Kidney glomerular epithelial cell (primary cell): ENCODE measurements at places on chromosomes 2 and 18.
A peak's percentile ranks its signal among the peaks of the same experiment; 100 is the strongest.

- DNase-seq: no peak
Measured at GRCh38 chr2:228348516-228349064, 167.1 kb upstream of the SPHKAP start.

GRCh38 chr2:5176764-5177163, 515.4 kb upstream of the SOX11 start:
- no peak for DNase-seq

GRCh38 chr2:18251486-18251885, 309.0 kb downstream of the RDH14 start:
- DNase-seq: no peak

- no peak for DNase-seq
Measured at GRCh38 chr18:22676423-22676822, 256.7 kb upstream of the RBBP8 start.

DNA sequence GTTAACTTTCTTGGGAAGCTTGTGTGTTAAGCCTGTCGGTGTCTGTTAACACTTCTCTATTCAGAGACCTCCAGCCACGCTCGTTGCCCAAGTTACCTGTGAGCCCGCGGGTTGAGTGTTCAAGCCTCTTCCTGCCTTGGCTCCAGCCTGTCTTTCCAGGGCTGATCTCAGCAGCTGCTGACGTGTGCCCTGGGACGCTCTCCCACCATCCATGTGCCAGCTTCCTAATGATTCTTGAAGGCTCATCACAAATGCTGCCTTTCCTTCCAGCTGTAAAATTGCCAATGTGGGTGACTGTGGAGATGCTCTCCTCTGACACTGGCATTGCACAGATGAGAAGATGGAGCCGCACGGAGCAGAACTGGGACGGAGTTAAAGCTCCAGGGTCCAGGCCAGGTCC, 6.1 kb downstream of the RNF144A start:
- no peak for DNase-seq

DNA sequence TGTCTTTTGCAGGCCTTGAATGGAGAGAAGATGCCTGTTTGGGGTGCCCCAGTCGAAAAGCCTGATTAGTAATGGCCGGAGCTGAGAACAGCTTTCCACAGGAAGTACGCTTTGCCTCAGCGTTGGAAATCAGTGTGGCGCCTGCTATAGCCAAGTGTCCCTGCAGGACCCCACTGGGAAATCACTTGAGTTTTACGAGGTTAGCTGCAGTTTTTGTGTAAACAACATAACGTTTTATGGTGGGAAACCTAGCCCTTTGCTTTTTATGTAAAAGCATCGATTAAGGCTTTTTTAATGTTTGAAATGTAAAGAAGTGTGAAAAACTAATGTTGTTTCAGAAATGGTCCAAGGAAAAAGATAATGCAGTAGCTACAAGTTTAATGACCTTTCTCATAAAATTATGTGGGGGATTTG, 234.2 kb downstream of the TTC32 start:
- DNase-seq: no peak

DNA sequence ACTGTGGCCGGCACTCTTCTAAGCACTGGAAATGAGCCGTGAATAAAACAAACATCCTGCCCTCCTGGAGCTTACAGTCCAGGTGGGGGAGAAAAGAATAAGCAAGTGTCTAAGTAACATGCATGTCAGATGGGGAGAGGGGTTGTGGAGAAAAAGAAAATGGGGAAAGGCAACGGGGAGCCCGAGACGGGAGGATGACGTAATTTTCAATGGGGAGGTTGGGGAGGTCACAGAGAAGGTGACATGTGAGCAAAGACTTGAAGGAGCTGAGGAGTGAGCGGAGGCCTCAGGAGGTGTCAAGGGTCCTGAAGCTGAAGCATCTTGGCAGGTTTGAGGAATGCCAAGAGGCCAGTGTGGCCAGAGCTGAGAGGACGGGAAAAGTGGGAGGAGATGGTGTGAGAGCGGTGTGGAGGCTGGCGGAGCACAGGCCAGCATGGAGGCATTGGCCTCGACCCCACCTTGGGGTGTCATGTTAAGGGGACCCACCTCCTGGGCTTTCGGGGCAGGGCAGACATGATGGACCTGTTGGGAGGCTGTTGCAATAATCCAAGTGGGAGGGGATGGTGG, 15.0 kb upstream of the NTSR2 start:
- no peak for DNase-seq

DNA sequence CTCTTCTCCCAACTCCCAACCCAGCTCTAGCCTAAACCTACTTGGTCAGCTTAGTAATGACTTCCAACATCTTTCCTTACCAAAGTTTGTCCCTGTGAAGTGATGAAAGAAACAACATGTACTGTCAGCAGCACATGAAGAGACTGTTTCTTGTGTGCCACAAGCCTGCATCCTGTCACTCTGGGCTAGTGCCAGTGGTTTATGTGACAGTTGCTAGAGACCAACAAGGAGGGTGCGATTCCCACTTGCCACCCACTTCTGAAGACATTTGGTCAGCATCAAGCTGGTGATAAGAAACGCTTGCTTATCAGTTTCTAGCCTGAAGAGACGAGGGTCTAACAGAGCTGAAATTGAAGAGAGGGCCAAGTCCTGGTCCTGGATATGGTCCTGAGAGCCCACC, 132.6 kb downstream of the COL4A4 start:
- DNase-seq: no peak

DNA sequence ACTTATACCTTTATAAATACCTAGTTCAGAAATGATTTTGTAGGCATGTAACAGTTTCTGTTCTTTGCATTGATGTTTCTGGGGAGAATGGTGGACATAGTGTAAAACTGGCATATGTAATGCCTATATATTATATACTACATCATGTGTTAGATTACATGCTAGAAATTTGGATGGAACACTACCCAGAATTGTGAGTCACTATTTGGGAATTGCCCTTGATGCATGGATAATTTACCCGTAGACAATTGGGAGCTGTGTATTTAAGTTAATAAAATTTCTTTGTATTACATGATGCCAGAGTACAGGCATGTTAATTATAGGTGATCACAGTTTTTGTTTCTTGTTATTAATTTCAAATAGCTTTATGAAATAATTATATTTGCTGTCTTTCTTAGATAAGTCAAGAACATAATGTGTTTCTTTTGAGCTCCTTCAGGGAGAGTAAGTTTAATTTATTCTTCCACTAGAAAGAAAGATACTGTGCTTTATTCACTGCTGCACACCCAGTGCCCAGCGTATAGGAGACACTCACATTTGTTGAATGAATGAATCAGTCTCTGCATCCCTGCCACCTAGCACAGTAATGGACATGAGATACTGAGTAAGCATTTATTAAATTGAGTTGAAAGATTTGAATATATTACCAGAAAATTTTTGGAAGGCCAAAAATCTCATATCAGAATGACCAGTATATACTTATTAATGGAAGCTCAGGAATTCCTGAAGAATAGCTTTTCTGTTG, 16.9 kb downstream of the ACSL3 start:
- DNase-seq: no peak

DNA sequence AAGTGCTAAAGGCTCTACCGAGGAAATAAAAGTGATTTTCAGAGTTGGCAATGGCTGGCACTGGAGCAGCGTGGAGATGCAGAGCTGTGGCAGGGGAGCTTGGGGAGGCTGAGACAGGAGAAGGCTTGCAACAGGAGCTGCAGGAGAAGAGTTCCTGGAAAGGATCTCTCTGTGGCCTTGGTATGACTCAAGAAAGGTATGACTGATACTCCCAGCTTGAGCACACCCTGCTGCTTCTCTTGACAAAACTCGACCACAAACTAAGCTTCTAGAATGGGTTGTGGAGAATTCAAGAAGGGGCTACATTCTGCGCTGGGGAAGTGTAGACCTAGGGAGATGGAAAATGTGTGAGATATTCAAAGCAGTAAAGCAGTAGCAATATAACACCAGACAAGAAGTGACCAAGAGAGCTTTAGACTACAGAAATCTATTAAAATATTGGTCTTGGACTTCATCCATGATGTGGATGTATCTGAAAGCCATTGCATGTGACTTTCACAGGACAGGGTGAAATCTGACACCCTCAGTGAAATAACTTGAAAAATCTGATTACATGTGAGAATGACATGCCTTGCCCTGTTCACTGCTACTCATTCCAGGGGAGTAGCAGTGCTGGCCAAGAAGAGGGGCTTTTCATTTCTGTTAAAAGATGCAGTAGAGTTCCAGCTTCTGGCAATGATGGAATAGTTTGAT, 41.5 kb downstream of the SUCLG1 start:
- DNase-seq: no peak

- DNase-seq: peak; percentile 33
Measured at GRCh38 chr2:218860950-218861381, 1.4 kb downstream of the WNT6 start.

DNA sequence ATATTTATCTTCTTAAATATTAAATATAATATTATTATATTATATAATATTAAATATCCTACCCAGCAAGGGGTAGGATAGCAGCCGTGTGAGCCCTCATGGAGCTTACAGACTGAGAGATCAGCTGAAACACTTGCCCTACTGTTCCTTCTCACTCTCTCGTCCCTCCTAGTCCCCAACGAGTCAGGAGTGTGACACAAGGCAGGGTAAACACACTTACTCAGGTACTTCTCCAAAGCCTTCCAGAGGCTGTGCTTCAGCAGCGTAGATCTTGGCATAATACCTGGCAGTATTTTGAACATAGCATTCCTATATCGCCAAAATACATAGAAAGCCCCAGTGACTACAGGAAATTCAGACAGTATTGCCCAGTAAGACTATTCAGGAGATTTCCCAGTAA, 114.1 kb downstream of the ALPK2 start:
- no peak for DNase-seq

DNA sequence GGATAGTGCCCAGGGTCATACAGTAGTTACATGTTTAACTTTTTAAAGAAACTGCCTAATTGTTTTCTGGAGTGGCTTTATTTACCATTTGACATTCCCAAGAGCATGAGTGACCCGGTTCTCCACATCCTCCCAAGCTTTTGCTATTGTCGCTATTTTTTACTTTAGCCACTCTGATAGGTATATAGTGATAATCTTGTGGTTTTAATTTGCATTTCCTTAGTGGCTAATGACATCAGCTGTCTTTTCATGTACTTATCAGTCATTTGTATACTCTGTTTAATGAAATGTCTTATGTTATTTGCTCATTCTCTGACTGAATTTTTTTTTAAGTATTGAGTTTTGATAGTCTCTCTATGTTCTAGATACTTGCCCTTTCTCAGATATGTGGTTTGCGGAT, 109.7 kb upstream of the HS6ST1 start:
- no peak for DNase-seq

DNA sequence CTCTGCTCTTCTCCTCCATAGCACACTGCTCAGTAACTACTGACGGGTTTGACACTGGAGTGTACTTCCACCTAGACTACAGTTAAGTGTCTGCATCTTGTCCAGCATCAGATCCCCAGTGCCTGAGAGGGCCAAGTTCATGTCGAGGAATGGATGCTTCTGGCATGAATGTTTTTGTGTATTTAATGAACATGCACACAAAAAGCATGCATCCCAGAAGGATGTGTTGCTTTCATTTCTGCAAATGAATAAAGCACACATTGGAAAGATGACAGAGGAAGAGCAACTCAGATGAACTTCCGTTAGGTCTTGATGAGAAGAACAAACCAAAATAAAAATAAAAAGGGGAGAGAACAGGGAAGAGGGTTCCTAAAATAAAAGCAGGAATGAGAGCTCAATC, 27.9 kb downstream of the C2orf49 start:
- DNase-seq: no peak

DNA sequence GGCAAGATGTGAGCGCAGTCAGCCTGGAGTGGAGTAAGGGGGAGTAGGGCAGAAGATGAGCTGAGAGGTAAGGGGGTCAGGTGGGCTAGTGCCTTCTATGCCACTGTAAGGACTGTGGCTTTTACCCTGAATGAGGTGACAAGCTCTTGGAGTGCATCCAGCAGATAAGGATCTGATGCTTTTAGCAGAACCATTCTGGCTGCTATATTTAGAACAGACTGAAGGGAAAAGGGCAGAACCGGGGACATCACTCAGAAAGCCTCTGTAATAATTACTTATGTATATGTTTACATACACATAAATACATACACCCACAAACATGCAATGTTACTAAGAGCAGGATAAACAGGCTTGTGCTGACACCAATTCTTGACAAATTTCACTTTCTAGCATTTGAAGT, 124.8 kb downstream of the DTNB start:
- DNase-seq: no peak

DNA sequence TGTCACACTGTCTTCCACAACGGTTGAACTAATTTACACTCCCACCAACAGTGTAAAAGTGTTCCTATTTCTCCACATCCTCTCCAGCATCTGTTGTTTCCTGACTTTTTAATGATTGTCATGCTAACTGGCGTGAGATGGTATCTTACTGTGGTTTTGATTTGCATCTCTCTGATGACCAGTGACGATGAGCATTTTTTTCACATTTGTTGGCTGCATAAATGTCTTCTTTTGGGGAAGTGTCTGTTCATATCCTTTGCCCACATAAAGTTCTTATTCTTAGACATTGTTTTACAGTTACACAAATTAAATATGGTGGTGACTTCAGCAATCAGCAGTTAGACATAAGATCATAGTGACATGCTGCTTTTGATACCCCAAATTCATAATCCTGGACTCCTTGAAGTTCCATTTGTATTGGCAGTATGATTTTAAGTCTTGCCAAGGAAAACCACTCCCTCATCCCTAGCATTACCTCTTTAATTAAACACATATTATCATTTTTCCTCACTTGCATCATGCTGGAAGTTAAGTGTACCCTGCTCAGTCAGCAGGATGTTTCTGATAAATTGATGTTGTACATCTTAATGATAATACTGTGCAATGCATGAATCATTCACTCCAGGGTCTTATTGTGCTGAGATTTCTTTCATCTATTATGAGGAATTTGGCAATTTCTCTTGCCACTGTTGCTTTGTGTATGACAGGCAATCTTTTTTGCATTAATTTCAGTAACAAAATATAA, 67.6 kb upstream of the STAT1 start:
- no peak for DNase-seq

DNA sequence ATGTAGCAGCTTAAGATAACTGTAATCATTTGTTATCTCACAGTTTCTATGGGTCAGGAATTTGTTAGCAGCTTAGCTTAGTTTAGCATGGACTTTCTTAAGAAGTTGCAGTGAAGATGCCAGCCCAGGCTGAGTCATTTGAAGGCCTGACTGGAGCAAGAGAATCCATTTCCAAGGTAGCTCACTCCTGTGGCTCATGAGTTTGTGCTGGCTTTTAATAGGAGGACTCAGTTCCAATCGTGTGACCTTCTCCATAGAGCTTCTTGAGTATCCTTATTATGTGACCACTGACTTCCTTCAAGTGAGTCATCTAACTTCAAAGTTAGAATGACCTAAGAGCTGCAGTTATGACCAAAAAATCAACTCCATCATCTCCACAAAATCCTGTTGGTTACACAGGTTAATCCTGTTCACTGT, 1.4 kb downstream of the GPATCH11 start:
- peak; percentile 27 for DNase-seq

GRCh38 chr2:105718846-105719481, 25.7 kb upstream of the NCK2 start:
- DNase-seq: no peak
